ENCODE measurements at places on chromosomes 3 and 15.

GRCh38 chr3:38374221-38374620, 27.6 kb downstream of the XYLB start:
- peak; percentile 44 for DNase-seq

DNA sequence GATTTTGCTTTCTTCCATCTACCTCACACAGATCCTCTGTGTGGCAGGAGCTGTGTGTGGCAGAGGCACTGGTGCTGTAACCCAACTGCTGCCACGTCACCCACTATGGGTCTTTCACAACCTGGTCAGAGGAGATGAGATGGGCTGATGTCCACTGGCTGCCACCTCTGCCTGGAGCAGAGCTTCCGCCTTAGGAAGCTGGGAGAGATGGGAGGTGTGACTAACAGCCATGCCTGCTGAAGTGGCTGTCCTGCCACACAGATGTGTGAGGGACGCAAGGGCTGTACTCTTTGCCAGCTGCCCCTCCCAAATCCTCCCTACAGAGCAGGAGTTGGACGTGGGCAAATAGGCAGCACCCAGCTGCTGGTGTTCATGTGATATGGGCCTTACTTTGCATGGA, 329.5 kb downstream of the GABRB3 start:
- DNase-seq: no peak

DNA sequence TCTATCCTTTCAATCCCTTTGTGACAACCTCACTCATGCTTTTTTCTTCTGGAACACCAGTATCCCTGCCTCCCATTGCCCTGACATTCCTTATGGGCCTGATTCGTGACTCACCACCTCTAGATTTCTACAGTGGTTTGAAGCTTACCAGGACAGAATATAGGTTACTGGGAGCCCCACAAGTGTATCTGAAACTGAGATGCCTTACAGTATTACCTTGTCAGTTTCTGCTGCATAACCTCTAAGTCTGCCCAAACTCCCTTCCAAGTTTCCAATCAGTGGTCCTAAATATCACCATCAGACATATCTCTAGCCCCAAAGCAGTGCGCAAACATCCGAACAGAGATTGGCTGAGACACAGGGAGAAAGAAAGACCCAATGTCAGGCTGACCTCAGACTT, 5.6 kb downstream of the CPB1 start:
- no peak for DNase-seq

GRCh38 chr3:187490366-187490765, 122.2 kb downstream of the RTP4 start:
- DNase-seq: no peak

GRCh38 chr15:86615816-86616215, 536.1 kb downstream of the AGBL1 start:
- no peak for DNase-seq

- DNase-seq: no peak
These were observed 134.4 kb upstream of the KCNH8 start for GRCh38 chr3:19013879-19014278.

DNA sequence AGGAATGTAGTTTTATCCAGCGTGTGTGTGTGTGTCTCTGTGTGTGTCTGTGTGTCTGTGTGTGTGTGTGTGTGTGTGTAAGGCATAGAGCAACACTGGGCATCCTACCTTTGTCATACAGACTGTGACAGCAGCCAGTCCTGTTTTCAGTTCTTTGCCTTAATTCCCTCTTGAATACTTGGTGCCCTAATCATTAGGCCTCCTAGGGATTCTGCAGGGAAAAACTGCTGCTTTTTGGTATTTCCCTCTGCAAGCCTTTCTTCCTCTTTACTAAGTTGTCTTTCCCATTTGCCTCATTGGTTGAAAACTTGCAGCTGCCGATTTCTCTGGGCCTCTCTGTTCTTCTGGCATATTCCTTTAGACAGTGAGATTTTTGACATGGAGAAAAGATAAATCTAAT, 9.2 kb downstream of the SLC25A36 start:
- no peak for DNase-seq

GRCh38 chr3:168251371-168251770, 155.6 kb upstream of the GOLIM4 start:
- DNase-seq: no peak

GRCh38 chr15:70587896-70588567, 175.3 kb downstream of the UACA start:
- no peak for DNase-seq

GRCh38 chr15:41988896-41989572, 16.7 kb upstream of the EHD4 start:
- no peak for DNase-seq

- DNase-seq: no peak
These were observed 5.0 kb downstream of the VGLL4 start for GRCh38 chr3:11638495-11639358.

GRCh38 chr15:84950570-84951111, 31.0 kb upstream of the PDE8A start:
- peak; percentile 66 for DNase-seq

GRCh38 chr3:154182975-154183374, 61.8 kb downstream of the ARHGEF26 start:
- DNase-seq: no peak

GRCh38 chr3:12656850-12657249, 7.1 kb downstream of the RAF1 start:
- peak; percentile 36 for DNase-seq

- no peak for DNase-seq
These were observed 16.1 kb upstream of the BLM start for GRCh38 chr15:90701048-90701447.

DNA sequence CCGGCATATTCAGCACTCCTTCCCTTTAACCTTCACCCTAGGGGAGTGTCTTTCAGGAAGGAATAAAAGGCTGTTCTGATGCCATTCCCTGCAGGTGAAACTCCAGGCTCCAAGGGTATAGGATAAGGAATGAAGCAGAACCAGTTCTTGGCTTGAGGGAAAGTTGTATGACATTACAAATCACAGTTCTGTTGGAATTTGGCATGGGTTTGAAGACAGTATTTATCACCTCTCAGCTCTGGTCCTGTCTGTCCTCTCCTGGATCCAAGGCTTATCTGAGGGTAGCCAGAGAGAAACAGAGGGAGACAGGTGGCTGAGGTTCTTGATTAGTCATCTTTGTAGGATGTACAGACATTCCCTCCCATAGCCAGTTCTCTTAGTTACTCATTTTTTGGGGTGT, 37.1 kb downstream of the RAB11A start:
- DNase-seq: no peak

DNA sequence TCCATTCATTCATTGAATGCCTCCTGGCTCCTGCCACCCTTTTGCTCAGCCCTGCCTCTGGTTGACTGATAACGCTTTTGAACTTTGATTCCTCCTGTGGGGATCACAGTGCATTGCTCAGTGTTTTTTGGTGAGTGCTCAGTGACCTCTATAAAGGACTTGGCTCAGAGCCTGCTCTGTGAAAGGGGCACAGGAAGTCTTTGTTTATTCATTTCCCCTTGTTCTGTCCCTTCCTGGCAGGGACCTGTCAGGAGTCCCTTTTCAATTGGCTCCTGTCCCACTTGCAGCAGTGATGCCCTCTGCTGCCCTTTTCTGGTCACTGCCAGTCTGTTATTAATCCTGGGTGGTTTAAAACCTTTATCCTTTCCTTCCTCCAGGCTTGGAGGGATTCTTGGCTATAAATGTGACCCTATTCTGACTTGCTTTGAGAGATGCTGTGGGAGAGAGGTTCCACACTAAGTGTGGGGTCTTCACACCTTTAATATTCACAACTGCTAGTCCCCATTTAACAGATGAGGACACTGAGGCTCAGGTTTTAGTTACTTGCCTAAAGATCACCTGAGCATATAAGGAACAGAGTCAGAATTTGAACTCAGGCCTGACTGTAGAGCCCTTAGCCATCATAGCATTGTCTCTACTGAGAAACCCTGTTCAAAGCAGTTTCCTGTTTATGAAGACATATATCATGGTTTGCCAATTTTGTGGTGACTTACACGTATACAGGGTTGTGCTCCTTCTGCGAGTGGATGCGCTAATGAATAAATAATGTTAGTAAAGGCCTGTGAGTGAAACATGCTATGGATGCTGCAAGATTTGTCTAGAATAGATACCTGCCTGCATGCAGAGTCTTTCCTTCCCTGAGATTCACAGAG, 23.2 kb upstream of the TATDN2 start:
- peak; percentile 83 for DNase-seq
